Stimulated activated CD4-positive, alpha-beta T cell treated with anti-CD3 and anti-CD28 coated beads, Interleukin-4, amount 100 ng/mL, for 48 hours (primary cell): ENCODE measurements at places on chromosomes 1 and 21.

DNA sequence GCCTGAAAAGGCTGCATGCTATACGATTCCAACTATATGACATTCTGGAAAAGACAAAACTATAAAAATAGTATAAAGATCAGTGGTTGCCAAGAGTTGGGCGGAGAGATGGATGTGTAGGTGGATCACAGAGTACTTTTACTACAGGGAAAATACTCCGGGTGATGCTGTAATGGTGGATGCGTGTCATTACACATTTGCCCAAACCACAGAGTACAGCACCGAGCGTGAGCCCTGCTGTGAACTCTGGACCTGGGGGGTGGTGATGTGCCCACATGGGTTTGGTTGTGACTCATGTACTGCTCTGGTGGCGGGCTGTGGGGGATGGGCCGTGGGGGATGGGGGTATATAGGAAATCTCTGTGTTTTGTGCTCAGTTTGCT, 162.7 kb upstream of the COL6A1 start:
- peak; percentile 82 for DNase-seq

- DNase-seq: no peak
These were observed 25.6 kb downstream of the CHML start for GRCh38 chr1:241614572-241614971.

- no peak for DNase-seq
These were observed 9.0 kb downstream of the WNT4 start for GRCh38 chr1:22133931-22134324.

- DNase-seq: no peak
These were observed 191.4 kb downstream of the ZBTB18 start for GRCh38 chr1:244242446-244242845.

GRCh38 chr1:101190441-101190840, 46.4 kb upstream of the S1PR1 start:
- DNase-seq: no peak

- DNase-seq: no peak
These were observed 33.9 kb downstream of the RUNX3 start for GRCh38 chr1:24896176-24896575.

DNA sequence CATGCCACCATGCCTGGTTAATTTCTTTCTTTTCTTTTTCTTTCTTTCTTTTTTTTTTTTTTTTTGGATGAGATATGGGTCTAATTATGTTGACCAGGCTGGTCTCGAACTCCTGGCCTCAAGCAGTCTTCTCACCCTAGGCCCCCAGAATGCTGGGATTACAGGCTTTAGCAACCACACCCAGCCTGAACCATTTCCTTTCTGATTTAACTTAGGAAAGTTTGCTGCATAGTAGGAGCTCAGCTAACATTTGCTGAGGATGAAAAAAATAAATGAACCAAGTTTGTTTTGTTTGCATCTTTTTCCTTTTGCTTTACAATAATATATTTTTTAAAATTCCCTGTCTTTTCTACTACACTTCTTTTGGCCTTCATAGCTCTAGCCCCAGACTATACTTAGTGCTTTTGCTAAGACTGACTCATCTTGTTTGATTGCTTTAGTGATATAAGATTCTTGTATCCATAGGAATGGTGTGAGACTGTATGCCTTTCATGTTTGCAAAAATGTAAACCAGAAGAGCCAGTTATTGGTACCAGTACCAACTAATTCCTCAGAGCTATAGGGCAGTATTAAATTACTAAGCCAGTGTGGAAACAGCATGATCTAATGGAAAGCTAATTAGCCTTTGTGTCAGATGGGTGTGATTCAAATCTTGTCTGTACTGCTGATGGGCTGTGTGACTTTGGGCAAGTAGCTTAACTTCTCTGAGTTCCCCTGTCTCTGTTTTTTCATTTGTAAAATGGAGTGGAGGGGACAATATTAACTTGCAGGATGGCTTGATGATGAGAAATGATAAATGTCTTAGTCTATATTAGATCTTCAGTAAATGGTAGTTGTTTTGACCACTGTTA, 66.9 kb downstream of the NFIA start:
- no peak for DNase-seq

- DNase-seq: no peak
These were observed 20.1 kb upstream of the CDCP2 start for GRCh38 chr1:54172614-54173599.

- DNase-seq: no peak
These were observed 14.3 kb upstream of the SLC5A9 start for GRCh38 chr1:48208251-48208650.

GRCh38 chr1:69569576-69570328, 2.0 kb downstream of the LRRC7 start:
- DNase-seq: no peak

GRCh38 chr1:18666317-18666920, 35.8 kb downstream of the PAX7 start:
- DNase-seq: no peak

DNA sequence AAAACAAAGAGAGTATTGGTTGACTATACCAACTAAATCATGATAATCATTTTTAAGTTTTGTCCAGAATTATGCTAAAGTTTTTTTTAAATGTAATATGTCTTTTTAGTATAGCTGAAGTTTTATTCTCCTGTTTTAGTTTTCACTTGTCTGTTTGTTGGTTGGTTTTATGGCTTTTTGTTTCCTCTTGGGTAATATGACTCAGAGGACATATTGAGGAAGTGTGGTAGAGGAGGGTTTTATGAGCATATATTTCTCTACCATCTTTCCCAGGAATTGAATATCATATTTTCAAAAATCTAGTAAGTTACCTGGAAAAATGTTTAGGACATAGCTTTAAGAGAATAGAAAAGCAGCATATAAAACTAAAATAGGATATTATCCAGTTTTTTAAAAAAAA, 68.6 kb upstream of the MCOLN3 start:
- DNase-seq: no peak

DNA sequence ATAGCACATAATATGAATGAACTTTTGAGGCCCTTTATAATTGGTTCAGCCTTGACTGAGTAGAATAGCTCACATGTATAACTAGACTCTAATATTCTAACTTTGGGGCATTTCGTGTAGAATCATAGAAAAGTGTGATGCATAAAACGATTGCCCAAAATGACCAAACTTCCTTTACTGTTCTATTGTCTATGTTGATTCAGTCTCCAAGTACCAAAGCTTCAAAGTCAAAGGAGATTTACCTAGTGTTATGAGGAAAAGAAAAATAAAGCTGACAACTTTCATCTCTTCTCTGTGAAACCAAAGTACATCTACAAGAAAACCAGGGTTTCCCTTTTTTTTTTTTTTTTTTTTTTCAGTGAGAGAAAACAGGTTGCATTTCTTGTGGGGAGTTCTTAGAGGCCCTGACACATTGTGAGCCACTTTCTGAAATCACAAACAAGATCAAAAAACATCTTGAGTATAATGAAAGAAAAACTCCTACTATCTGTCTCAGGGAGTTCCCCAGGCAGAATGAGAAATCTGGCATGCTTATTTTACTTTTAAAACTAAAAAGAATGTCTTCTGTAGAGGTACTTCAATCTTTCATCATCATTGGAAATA, 183.4 kb downstream of the TNFSF18 start:
- no peak for DNase-seq

- DNase-seq: no peak
These were observed 37.6 kb downstream of the UMODL1 start for GRCh38 chr21:42108554-42109340.

DNA sequence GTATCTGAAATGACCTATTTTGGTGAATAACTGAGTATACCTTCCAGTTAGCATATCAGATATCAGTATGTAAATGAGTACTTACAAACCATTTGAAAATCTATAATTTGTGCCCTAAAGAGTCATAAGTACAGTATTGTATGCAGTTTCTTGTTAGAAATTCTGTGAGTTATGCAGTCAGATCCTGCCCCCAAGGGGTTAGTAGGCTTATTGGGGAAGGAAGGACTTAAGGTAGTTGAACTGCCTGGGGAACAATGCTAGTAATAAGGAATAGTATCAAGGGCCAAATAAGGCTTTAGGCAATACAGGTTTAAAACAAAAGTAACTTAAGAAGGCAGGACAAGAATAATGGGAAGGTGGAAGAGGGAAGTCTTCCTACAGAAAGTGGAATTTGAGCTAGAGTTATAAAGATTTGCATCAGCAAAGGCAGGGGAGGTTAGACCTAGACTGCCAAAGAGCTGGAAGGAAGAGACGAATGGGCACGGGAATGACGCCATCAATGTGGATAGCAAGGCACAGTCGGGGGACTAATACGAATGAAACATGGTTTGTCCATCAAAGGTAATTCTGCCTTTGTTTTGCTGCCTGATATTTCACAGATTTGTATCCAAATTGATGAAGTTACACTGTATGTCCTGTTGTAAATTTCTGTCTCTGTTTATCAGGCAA, 182.9 kb upstream of the DPYD start:
- DNase-seq: no peak

GRCh38 chr1:181416268-181416860, 67.0 kb upstream of the CACNA1E start:
- DNase-seq: no peak

GRCh38 chr1:75529488-75529887, 81.4 kb downstream of the SLC44A5 start:
- no peak for DNase-seq

GRCh38 chr1:27349784-27350662, 8.2 kb downstream of the SYTL1 start:
- no peak for DNase-seq

DNA sequence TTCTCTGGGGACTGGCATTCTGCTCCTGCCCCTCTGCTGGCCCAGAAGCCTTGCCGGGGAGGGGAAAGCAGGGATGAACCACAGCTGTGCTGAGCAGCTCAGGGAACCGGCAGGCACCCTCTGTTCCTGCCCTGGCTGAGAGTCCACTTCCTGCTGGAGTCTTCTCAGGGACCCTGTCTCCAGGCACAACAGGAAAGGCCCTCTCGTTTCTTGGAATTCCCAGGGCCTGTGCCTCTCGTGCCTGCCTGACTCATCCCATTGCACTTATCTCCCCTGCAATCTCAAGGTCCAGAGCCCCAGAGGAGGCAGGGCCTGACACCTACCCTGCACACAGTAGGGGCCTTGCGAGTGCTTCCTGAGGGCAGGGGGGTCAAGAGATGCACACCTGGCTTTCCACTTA, 1.1 kb upstream of the EDN2 start:
- DNase-seq: no peak

- no peak for DNase-seq
These were observed 4.9 kb upstream of the ZNF644 start for GRCh38 chr1:91026777-91027176.

DNA sequence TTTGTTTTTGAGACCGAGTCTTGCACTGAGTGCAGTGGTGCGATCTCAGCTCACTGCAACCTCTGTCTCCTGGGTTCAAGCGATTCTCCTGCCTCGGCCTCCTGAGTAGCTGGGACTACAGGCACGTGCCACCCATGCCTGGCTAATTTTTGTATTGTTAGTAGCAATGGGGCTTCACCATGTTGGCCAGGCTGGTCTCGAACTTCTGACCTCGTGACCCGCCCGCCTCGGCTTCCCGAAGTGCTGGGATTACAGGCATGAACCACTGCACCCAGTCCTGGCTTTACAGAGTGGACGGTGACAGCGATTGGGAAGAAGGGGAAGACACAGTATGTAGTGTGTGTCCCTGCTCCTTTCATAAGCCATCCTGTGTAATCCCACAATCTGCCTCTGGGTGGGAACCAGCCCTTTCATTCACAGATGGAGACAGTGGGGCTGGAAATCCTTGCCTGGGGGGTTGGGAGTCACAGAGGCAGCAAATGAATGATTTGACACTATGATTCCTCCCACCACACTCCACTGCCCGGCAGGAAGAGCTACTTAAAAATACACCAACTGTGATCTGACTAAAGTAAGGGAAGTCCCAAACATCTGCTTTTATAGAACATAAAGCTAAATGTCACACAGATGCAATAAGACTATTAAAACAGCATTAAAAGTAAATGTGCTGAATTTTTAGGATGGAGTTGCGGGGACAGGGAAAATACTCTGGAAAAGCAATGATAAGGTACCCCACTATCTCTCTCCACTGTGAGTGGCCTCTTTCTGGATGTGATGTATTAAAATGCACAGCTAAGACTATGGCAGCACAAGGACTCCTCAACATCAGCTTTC, 4.5 kb downstream of the PARP1 start:
- no peak for DNase-seq

DNA sequence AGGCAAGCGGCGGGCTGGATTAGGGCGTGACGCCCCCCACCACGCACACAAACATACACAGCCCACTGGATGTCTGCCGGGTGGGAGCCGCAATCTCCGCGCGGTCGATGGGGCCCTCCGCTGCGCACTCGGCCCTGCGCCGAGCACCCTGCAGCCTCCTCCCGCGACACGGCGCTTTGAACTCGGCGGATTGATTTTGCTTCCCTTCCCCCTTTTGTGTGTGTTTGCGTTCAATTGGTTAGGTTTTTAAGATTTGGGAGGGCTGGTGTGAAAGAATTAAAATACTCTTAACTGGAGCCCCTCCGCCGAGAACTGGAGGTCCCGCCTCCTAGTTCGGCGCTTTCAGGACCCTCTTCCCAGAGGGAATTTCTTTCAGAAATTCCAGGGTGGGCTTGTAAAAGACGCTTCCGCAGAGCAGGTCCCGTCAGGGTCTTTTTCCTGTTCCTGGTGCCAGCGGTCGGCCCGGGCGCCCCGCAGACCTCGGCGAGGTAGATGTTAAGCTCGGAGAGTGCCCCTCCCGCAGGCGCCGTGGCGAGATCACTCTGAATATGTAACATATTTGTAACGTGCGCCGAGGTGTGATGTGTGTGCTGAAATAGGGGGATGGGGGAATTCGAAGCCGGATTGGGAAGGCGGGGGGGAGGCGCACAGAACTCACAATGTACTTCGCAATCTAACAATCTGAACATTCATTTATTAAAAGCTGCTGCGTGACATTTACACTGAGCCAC, 8.0 kb upstream of the BARHL2 start:
- DNase-seq: no peak

DNA sequence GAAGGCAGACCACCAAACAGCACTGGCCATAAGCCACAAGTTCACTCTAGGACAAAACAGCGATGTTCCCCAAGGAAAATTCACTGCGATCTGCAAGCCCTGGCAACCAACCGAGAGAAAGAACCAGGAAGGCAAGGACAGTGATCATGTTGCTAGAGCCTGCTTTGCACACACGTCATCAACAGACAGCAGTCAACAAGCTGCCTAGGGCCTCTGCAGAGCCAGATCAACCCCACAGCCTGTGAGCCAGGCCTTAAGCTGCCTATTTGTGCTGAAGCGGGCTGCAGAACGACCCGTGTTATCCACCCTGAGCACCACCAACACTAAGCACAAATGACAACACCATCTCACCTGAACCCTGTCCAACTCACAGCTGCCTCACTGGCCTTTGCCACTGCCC, 6.2 kb upstream of the YRDC start:
- DNase-seq: no peak

DNA sequence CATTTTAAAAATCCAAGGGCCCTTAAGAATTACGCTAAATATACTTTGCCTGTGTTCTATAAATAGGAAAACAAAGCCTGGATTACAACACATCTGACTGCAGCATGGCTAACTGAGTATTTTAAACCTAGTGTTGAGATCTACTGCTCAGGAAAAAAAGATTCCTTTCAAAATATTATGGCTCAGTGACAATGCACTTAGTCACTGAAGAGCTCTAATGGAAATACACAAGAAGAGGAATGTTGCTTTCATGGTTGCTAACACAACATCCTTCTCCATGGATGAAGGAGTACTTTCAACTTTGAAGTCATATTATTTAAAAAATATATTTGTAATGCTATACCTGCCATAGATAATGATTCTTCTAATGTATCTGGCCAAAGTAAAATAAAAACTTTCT, 248.3 kb upstream of the NEGR1 start:
- DNase-seq: no peak

- DNase-seq: no peak
These were observed 39.6 kb downstream of the SLC45A1 start for GRCh38 chr1:8357329-8358101.
